ENCODE measurements at places on chromosomes 7 and 10.

DNA sequence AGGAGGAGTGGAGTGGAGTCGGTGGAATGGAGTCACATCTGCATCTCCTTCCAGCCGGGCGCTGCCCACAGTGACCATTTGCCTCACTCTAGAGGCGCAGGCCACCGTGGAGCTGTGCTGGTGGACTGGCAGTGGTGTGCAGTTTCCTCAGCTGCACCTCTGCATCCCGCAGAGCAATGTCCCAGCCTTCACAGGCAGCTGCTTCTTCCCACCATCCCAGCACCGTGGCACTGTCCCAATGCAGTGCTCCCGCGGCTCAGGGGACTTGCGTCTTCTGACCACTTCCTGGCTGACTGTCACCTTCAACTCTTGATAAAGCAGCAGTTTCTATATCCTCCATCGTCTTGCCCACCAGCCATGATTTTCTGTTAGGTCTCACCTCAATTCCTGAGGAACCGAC, 90.3 kb upstream of the SFMBT2 start:
- DNase-seq = no peak

DNA sequence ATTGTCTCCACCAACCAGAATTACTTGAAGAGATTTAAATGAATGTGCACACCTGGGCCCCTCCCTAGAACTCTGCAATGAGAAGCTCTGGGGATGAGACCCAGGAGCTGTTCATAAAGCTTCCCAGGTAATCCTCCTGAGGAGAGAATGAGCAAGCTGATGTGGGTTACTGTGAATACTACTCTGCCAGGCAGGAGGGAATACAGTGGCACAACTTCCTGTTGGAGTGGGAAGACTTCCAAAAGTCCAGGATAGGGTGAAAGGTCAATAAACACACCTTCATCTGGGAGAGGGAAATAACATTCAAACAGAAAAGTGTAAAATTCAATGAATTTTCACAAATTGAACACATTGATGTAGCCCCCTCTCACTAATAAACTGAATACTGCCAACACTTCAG, 351.4 kb downstream of the ABCA13 start:
- no peak for DNase-seq

DNA sequence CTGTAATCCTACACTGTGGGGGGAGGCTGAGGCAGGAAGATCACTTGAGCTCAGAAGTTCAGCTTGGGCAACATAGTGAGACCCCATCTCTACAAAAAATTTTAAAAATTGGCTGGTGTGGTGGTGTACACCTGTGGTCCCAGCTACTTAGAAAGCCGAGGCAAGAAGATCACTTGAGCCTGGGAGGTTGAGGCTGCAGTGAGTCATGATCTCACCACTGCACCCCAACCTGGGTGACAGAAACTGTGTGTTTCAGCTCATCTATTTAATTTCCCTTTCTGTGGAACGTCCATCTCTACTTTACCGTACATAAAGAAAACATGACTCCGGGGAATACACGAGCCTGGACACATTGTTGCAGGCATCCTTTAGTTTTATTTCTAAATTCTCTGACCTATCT, 354.6 kb upstream of the PLXDC2 start:
- DNase-seq = no peak

- DNase-seq = no peak
These were observed 175.3 kb downstream of the LCOR start for GRCh38 chr10:97007417-97007816.

DNA sequence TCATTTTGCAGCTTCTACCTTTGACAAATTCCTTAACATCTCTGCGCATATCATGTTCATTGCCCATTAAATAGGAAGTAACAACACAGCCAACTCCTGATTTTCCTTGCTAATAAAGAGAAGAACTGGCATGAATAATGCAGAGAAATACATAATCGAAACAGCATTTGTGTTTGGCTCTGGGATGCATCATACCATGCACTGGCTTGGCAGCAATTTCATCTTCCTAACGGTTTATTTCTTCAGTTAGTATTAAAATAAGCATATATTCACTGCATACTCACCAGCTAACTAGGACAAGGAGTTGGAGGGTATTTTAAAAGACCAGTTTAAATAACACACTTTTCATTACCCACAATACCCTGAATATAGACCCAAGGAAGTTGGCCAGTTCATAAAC, 132.5 kb downstream of the ITGA8 start:
- no peak for DNase-seq

Data from SW 1271 (cell line).